Fibroblast of skin of left quadriceps (primary cell): ENCODE measurements at places on chromosomes 2 and 18.

- peak; percentile 39 for DNase-seq
These were observed 90.2 kb downstream of the SMAD7 start for GRCh38 chr18:48860269-48861180.

DNA sequence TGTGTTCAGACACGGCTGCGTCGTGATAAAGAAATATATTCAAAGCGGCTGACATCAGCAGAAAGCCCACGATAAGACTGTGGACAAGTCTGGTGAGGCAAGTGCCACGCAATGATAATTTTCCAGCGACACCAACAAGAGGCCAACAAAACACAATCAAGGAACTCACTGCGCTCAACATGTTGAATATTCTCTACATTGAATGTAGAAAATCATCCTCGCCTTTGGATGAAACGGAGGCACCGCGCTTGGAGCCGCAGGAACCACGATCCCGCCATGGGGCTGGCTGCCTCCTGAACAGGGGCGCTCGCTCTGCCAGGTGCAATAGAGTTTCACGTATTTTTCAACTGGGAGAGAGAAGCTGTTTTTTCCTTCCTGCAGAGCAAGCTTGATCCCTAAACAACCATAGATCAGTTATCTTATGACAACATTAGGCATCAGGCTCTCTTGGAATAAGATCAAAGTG, 220.3 kb downstream of the ATAD2B start:
- DNase-seq = no peak

DNA sequence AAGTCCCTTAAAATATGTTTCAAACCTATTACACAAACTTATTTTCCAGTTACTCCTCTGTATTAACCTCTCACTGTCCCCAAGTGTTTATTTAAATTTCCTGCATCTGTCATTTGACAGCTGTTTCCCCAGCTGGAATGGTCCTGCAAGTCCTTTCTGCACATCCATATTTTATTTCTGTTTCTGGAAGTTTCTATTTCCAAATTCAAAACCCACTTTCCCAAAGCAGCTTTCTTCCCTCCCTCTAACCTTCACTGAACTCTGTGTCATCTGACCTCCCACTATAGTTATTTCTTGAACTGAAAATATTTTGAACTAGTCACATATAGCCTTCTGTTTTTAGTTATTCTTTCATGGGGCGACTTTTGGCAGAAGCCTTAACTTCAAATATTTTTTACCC, 459.4 kb upstream of the MC4R start:
- no peak for DNase-seq

DNA sequence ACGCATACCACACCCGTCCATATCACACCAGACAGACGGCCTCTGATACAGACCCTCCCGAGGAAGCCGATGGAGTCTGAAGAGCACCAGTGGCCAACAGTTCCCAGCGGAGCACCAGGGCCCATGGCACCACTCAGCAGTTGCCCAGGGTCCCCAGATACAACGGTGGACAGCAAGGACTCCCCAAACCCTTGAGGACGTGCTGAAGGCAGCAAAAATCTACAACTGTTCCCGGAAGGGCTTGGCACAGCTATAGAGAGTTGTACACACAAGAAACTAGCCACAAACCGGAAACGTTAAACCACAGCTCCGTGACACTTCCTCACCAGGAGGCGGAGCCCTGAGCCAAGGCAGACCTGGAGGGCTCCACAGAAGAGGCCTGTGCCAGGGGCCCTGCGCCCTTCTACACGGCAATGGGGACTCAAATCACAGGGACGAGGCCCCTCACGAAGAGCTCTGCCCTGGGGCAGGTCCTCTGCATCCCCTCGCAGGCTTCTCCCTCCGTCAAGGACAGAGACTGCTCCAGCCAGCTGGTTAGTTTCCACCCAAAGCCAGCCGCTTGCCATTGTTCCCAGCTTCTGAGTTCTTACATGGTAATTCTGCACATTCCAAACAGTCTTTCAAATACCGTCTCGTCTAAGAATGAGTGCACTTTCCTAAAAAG, 133.4 kb downstream of the HDAC4 start:
- DNase-seq = peak; percentile 69

DNA sequence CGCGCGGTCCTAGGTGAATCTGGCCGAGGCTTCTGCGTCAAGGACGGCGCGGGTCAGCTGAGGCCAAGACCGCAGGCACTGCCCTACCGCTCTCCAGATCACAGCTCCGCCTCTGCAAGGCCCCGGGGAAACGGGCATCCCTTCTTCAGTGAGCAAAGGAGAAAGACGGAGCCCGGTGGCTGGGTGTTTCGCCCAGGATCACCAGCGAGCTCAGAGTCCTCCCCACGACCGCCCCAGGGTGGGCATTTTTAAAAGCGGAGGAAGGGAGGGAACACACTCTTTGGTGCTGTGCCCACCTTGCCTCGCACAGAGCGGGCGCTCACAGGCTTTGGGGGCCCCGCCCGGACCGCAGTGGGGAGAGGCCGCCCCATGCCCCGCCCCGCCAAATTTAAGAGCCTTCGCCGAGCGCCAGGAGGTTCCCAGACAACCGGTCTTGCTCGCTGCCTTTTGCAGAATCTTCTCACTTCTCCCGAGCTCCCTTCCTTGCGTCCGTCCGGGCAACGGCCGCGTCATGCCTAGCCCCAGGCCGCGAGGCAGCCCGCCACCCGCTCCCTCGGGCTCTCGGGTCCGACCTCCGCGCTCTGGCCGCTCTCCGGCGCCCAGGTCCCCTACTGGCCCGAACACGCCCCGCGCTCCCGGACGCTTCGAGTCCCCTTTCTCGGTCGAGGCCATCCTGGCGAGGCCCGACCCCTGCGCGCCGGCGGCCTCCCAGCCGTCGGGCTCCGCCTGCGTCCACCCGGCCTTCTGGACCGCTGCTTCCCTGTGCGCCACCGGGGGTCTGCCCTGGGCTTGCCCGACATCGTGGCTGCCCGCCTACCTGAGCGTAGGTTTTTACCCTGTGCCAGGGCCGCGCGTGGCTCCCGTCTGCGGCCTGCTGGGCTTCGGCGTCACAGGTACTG, at the start of gene NOTO:
Gene NOTO, plus strand, starts transcription at position 419 of the 899 bp plus-strand sequence. Its CDS starts 93 bp downstream, at position 512.
- DNase-seq = no peak

GRCh38 chr18:54777118-54777791, 51.0 kb upstream of the RAB27B start:
- no peak for DNase-seq

DNA sequence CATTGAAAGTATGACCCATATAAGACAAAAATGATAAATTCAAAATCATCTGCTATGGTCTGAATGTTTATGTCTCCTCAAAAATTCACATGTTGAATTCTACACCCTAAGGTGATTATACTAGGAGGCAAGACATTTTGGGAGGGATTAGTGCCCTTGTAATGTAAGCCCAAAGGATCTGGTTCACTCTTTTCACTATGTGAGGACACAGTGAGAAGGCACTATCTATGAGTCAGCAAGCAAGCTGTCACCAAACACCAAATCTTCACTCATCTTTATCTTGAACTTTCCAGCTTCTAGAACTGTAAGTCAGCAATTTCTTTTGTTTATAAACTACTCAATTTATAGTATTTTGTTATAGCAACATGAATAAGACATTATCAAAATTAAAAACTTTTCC, 284.7 kb upstream of the ZC3H15 start:
- DNase-seq = no peak

- DNase-seq = no peak
These were observed 171.7 kb downstream of the TMEFF2 start for GRCh38 chr2:192023006-192023405.

DNA sequence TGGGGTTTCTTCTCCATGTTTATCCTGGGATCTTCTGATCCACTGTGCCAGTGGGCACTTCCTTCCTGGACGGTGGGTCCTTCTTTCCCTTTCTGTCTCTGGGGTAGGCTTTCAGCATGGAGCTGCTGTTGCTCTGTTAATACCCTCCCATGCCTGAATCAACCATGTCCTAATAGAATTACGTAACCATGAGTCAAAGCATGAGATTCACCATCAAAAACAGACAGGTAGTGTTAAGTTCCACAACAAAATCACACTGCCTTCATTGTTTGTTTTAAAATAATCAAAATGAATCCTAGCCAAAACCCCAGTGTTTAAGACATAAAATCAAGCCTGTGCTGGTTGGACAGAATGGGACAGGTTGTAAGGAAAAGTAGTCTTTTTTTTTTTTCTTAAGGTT, 37.5 kb downstream of the GNAL start:
- no peak for DNase-seq

GRCh38 chr18:12014521-12015415, 33.5 kb downstream of the IMPA2 start:
- no peak for DNase-seq

DNA sequence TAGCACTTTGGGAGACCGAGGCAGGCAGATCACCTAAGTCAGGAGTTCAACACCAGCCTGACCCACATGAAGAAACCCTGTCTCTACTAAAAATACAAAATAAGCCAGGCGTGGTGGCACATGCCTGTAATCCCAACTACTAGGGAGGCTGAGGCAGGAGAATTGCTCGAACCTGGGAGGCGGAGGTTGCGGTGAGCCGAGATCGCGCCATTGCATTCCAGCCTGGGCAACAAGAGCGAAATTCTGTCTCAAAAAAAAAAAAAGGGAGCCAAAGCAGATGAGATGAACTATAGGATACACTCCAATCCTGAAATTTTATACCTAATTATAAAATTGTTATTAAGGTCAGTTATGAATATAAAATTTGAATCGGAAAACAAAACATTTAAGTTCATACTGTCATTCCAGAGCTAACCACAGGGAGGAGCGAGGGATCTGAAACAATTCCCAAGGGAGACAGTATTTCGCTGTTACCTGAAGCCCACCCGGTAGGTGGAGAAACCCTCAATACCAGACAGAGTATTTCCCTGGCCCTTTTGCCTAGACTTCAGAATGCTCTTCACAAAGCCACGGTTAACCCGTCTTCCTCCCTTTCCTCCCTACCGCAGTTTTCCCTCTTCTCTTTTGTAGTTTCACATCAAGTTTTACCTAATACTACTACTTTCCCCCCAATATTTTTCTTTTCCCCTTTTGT, 1.4 kb downstream of the PPM1G start:
- DNase-seq = peak; percentile 9

- DNase-seq = no peak
These were observed 95.4 kb downstream of the TSHZ1 start for GRCh38 chr18:75305984-75306383.

GRCh38 chr2:73836141-73836943, 7.6 kb downstream of the STAMBP start:
- DNase-seq = no peak

- no peak for DNase-seq
These were observed 552.3 kb downstream of the KCNJ3 start for GRCh38 chr2:155250800-155251199.

DNA sequence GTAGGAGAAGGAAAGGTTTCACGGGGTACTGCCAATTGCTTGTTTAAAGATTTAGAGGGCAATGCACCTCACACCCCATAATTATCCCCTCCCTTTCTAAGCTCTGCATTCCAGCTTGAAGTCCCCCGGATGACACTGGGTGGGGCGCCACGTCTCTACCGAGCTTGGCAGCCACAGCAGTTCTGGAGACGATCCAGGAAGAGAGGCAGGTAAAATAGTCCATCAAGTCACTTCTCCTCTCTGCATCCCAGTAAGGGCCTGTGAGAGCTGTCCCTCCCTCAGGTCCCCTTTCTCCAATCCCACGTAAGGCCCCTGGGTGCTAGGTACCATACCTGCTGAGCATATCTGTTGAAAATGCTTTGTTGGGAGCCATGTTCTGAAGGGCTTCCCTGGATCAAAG, 65.7 kb downstream of the CAPN13 start:
- no peak for DNase-seq

- no peak for DNase-seq
These were observed 558 bp upstream of the GAREM2 start for GRCh38 chr2:26172189-26172870.

DNA sequence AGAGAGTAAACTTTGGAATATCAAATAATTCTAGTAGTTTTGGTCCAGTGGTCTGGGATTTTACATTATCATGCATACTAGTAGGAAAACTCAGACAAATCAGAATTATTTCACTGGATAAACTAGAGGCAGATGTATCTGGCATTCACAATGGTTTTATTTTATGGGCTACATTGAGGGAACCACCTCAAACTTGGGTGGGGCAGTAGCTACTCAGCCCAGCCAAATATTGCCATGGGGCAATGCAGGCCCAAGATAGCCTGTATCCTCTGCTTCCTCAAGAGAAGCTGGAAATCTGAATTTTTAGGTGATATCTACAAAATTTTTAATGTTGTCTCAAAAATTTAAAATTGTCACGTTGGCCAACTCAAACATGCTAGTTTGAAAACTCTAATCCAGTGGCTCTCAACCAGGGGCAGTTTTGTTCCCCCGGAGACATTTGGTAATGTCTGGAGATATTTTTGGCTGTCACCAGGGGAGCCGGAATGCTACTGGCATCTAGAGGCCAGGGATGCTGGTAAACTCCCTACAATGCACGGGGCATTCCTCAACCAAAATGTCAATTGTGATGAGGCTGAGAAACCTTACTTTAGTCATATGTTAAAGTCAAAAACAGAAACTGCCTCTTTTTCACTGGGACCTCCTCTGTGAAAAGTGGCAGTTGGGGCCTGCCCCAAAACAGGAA, 172.8 kb upstream of the SPRED2 start:
- no peak for DNase-seq

DNA sequence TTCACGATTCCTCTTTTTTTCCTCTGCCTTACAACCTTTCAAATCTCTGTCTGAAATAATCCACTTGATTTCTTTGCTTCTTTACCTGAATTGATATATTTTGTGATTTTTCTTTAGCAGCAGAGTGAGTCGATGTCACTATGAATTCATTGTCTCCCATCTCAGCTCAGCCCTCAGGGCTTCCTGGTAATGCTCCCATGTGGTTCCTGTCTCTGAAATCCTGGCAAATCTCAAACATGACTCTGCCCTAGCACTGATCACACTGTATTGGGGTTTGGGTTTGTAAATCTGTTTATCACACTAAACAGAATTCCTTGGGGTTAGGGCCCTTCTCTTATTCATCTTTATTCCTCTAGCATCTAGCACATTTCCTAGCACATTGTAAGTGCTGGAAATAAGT, 43.0 kb upstream of the MSTN start:
- DNase-seq = no peak

- DNase-seq = no peak
These were observed 591 bp downstream of the SLC16A14 start for GRCh38 chr2:230068016-230068650.

GRCh38 chr18:62287781-62288664, 37.1 kb upstream of the TNFRSF11A start:
- DNase-seq = no peak

DNA sequence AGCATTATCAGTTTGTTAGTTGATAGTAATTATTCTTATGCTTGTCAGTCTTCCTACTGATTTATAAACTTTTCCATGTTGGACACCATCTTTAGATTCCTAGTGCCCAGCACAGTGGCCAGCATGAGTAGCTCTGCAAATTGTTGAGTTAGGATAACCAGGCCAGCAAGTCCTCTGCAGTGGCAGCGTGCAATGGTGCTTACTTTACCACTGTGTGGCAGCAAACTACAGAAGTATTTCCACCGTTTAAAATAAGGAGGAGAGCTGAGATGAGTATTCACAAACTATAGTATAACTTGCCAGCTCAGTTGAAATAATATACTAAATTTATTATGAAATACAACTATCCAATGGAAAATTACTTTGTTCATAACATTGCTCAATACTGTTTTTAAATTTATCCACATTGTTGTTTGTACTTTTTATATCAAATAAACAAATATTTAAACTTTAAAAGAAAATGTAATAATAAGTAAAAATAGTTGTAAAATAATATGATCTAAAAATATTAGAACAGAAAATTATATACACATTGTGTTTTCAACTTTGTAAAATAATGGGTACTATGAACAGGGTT, 9.3 kb upstream of the THADA start:
- DNase-seq = peak; percentile 17
